ENCODE measurements at places on chromosomes 1 and 21.

GRCh38 chr1:113999233-113999632 lies 20.0 kb downstream of the OLFML3 start:
- DNase-seq, result no peak

GRCh38 chr1:197137322-197137721 lies 9.1 kb downstream of the ASPM start:
- no peak for DNase-seq

DNA sequence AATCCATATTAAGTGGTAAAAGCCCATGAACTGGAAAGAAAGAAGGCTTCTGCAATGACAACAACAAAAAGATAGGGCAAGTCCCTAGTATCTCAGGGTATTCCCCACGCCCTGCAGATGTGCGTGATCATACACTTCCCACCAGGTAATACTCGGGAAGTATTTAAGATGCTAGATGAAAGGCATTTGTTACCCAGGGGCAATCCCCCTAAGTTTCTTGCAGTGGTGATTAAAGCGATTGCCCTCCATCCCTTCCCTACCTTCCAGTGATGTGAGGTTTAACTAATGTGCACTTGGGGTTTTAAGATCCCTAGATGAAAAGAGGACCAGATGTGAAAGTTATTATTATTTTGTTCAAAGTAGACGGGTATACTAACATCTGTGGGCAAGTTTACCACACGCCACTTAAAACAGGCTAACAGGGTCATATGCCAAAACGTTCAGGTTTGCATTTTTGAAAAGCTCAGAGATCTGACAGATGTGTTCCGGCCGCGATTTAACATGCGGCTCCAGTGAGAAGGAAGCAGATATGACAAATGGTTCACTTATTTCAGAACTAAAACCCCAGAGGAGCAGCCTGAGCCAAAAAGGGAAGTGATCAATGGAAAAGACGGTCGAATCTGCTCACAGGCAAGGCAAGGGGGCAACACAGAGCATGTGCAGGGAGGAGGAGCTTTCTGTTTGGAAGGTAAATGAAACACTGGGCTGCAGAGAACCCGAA lies 17.4 kb downstream of the TIAM1 start:
- DNase-seq, result no peak

DNA sequence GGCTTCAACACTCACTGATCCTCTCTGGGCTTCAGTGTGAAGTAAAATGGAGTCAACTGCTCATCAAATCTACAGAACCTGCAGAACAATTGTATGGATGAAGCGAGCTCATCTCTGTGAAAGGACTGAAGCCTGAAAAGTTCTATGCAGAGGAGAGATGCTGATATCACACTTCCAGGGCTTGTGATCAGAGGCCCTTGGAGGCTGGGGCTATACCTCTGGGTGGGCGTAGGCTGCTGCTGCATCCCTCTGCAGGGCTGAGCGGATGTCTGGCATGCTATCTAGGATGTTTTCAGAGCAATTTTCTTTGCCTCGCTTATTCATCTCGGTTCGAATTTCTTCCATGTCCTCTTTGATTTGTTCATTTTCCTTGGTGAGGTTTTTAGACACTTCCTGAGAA lies 17.6 kb downstream of the OLFML2B start:
- DNase-seq, result no peak

DNA sequence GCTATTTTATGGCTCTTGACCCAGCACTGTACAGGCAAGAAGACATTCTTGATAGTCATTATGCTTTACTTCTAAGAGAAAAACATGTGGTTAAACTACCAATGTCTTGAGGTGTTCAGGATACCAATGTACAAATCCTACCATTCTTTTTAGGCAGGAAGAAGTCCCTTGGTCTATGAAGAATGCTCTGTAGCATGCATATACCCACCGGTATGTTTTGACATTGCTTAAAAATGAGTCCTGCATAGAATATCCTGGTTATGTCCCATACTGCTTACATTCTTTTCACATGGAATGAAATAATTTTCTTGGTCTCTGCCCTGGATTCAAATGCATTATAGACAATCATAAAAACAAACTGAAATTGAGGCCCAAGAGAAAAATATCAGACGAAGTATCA lies 4.8 kb downstream of the KRTAP27-1 start:
- no peak for DNase-seq

Measured in SK-MEL-5 (cell line).